Suppressor macrophage (primary cell): ENCODE measurements at places on chromosomes 12 and 14.

- DNase-seq = peak; percentile 75
These were observed 18.9 kb downstream of the FOS start for GRCh38 chr14:75297411-75298040.

DNA sequence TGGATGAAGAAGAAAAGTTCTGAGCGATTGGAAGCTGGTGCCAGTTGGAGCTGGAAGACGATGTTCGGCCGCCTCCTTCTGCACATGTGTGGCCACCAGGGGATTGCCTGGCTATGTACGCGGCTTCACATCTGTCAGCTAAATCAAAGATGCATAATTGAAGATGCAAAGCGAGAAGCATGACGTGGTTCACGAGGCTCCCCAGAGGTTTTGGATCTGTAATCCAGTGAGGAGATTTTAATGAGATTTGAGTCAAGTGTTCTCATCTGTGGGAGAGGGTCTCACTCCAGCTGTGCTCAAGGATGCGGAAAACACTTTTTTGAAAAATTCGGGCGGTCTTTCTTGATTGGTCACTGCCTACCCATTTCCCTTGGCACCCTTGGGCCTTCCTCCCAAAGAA is 94.6 kb downstream of the PAX9 start:
- no peak for DNase-seq

- DNase-seq = no peak
These were observed 10.7 kb upstream of the EVL start for GRCh38 chr14:100054316-100055075.

GRCh38 chr14:28773861-28774691 is 7.5 kb downstream of the FOXG1 start:
- no peak for DNase-seq

- DNase-seq = no peak
These were observed 213.3 kb downstream of the BMP4 start for GRCh38 chr14:53743371-53743770.

DNA sequence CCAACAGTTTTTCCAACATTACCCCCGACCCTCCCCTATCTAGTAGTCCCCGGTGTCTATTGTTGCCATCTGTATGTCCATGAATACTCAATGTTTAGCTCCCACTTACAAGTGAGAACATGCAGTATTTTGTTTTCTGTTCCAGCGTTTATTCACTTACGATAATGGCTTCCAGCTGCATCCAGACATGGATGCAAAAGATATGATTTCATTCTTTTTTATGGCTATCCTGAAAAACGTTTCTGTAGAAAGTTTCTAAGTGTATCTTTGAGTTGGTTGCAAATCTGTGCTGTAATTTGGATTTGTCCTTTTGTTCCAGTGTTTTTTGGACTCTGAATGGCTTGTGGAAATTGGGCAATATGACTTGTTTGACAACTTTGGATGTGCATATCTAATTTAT is 11.7 kb downstream of the SP1 start:
- DNase-seq = no peak

DNA sequence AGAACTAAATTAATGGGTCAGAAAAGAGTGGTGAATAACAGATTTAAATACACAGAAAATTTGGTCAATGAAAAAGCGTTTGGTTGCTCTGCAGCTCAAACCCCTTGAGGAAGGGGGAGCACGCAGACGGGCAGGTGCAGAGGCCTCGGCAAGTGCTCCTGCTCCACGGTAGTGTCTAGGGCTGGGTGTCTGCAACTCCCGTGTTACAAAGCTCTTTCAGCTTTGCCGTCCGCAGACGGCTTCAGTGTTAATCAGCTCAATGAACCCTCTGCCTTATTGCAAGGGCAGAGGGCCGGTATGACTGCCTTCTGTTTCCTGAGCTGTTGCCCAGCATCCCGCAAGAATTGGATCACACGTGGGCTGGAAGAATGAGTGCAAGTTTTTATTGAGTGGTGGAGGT is 125.7 kb upstream of the TRHDE start:
- DNase-seq = no peak

GRCh38 chr12:99435095-99435791 is 212.3 kb upstream of the GARIN6 start:
- no peak for DNase-seq

GRCh38 chr14:70173569-70173968 is 15.2 kb downstream of the SLC8A3 start:
- no peak for DNase-seq

DNA sequence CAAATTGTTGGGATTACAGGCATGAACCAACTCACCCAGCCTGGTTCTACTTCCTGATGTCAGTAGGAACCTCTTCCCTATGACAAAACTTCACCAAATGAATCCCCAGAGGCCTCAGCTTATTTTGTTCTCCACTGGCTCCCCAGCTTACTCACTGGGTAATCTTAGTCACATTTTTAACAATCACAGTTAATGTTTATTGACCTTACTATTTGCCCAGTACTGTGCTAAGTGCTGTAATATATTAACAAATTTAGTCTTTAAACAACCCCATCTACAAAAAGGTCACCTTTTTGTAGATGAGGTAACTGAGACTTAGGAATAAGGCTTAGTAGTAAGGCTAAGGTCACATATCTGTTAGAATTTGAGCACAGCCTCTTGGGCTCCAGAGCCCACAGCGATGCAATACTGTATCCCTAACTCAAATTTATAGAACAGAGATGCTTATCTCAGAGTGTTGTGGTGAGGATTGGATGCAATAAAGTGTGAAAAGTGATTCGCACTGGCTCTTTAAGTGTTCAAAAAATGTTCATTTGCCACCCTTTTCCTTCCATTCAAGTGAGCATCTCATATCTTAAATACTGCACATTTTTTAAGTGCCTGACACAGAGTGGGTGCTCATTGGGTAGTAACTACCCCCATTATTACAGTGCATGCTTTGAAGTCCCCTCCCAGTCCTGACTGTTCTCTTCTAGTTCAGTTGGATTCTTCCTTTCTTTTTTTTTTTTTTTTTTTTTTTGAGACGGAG is 146.4 kb upstream of the ARHGAP5 start:
- peak; percentile 35 for DNase-seq

GRCh38 chr12:98421316-98421715 is 94.1 kb upstream of the TMPO start:
- no peak for DNase-seq
